ENCODE measurements at places on chromosomes 11 and 22.

GRCh38 chr11:121449123-121449522 lies 3.0 kb upstream of the SORL1 start:
- no peak for DNase-seq

- DNase-seq: no peak
Observed at GRCh38 chr22:24140357-24140756, 40.9 kb upstream of the SUSD2 start.

- no peak for DNase-seq
Observed at GRCh38 chr11:47192111-47192510, 5.9 kb upstream of the PACSIN3 start.

DNA sequence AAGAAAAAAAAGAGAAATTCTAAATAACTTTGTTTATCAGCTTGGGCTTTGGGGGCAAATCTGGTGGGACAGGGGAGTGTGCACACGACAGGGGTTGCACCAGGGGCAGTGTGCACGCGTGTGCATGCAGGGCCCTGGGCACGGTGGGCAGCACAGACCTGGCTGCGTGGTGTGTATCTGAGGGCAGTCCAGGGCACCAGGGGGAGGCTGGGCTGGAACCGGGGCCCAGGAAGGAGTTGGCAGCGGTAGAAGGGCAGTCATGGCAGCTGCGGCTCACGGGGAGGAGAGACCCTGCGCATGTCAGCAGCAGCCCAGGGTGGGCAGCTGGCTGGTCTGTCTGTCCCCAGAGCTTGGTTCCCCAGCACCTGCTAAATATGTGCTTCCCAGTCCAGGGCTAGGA lies 4.3 kb downstream of the KRTAP5-5 start:
- no peak for DNase-seq

DNA sequence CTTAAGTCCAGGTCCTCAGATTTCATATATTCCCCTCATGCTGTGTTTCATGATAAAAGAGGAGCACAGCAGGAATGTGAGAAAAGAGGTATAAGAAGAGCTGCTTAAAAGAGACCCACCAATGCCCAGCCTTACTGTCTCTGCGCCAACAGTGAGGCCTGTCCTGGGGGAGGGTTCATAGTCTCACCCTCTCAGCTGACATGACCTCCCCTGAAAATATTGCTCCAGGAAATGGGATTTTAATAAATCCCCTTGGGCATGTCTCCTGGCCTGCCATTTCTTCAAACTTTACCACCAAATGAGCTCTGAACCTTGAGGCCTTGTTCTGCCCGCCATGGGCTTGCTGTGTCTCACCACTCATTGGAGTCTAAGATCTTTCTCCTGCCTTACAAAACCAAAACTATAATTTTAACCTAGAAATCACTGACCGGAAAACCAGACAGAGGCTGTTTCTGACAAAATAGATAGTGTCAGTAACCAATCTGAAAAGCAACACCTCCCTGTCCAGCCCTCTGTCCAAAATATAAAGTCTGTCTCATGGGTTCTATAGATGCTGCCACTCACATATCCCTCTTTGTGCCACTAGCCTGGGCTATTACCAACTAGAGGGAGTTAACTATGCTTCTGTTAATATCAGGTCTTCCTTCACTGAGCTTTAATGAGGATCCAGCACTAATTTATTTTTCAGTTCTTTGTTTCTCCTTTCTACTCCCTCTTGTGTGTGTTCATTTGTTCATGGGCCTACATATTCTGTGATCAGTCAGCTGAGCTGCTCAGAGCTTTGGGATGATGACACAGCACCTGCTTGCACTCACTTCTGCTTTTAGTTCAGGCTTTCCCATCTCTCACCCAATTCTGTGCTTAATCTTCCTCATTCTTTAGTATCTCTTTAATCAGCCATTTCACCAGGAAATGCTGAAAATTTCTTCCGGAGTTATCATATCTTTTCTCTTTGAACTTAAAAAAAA lies at the start of gene OR2AG2:
Gene OR2AG2, minus strand, starts transcription at position 51 of the 968 bp plus-strand sequence. CDS start 3,019 bp downstream, outside the sequence.
- no peak for DNase-seq

- no peak for DNase-seq
Observed at GRCh38 chr22:38940811-38941384, 16.5 kb upstream of the APOBEC3A start.

DNA sequence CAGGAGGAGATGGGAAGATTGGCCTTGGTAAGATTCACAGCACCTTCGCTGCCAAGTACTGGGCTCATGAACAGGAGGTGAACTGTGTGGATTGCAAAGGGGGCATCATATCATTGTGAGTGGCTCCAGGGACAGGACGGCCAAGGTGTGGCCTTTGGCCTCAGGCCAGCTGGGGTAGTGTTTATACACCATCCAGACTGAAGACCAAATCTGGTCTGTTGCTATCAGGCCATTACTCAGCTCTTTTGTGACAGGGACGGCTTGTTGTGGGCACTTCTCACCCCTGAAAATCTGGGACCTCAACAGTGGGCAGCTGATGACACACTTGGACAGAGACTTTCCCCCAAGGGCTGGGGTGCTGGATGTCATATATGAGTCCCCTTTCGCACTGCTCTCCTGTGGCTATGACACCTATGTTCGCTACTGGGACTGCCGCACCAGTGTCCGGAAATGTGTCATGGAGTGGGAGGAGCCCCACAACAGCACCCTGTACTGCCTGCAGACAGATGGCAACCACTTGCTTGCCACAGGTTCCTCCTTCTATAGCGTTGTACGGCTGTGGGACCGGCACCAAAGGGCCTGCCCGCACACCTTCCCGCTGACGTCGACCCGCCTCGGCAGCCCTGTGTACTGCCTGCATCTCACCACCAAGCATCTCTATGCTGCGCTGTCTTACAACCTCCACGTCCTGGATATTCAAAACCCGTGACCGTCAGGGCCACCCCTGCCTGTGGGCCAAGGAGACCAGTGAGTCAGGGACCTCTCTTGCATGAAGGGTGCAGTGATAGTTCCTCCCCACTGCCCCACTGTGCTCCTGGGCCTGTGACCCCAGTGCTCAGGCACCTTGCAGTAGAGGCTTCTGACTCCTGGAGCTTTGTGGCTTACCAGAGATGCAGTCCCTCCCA lies 83.6 kb downstream of the BCR start:
- DNase-seq: peak; percentile 10

GRCh38 chr11:122727101-122727929 lies 71.8 kb downstream of the UBASH3B start:
- DNase-seq: no peak

GRCh38 chr22:21834869-21835268 lies 32.6 kb downstream of the MAPK1 start:
- DNase-seq: no peak

GRCh38 chr22:46275455-46276122 lies 7.8 kb downstream of the TTC38 start:
- DNase-seq: no peak

DNA sequence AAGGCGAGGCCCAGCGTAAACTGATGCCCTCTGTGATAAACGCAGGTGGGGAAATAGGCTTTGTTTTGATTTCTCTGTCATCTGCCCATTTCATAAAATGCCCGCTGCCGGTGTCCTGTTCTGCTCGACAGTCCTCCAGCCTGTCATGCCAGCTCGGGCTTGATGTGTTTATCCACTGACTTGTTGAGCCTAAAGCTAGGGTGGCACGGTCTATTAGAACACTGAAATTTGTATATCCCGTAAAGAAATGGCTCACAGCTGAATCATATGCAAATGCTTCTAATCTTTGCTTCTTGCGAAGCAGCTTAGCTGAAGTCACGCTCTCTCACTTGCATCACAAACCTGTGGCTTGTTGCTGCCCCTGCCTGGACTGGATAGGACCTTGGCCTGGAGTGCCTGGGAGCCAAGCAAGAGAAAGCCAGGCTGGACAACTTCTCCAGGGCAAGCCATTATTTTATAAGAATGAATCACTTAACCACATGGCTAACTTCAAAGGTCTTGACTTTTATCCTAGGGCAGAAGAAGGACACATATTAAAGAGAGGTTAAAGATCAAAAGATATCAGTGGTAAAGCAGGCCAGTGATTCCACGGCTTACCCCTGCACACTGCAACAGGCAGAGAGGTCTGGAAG lies 33.1 kb downstream of the EHF start:
- no peak for DNase-seq

- DNase-seq: no peak
Observed at GRCh38 chr11:370070-370941, 1.0 kb downstream of the B4GALNT4 start.

- DNase-seq: no peak
Observed at GRCh38 chr22:17369439-17370025, at the start of gene CECR2. Gene CECR2 (plus strand): TSS chr22:17369460. CDS start chr22:17369784, 324 bp downstream.

DNA sequence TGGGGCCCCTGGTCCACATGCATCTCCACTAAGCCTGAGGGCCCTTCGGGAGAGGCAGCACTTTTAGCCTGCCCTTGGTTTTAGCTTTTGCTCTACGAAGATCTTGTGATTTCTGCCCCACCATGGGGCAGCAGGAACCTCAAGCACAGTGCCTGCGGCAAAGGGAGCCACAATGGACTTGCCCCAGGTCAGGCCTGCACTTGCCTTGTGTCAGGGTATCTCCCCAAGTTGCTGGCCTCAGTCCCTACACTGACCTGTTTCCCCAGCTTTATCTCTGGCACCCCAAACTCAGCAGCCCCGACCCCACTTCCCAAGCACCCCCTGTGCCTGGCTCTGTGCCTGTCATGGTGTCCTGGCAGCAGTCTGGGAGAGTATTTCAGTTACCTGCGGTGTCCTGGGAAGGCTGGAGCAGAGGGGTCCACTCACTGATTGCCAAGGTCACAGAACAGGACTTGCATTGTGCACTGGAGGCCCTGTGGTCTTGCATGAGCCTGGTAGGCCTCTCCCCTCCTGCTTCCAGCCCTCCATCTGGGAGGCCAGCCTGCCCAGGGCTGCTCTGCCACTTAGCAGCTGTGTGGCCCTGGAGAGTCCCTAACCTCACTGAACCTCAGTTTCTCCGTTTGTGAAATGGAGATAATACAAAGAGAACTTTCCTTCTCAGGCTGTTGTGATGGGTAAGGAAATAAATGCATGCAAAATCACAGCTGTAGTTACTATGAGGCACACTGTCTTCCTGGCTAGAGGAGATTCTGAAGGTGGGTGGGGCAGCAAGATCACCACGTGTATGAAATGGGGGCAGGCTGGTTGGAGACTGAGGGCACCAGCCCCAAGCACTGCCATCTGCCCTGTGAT lies 3.6 kb upstream of the AIFM3 start:
- no peak for DNase-seq

- DNase-seq: no peak
Observed at GRCh38 chr11:62340269-62340901, 3.1 kb downstream of the ASRGL1 start.

- no peak for DNase-seq
Observed at GRCh38 chr22:29578462-29579200, 2.3 kb downstream of the NIPSNAP1 start.
